ENCODE measurements at places on chromosomes 2 and 18.

GRCh38 chr18:73023975-73024374, 156.2 kb upstream of the NETO1 start:
- DNase-seq = no peak

DNA sequence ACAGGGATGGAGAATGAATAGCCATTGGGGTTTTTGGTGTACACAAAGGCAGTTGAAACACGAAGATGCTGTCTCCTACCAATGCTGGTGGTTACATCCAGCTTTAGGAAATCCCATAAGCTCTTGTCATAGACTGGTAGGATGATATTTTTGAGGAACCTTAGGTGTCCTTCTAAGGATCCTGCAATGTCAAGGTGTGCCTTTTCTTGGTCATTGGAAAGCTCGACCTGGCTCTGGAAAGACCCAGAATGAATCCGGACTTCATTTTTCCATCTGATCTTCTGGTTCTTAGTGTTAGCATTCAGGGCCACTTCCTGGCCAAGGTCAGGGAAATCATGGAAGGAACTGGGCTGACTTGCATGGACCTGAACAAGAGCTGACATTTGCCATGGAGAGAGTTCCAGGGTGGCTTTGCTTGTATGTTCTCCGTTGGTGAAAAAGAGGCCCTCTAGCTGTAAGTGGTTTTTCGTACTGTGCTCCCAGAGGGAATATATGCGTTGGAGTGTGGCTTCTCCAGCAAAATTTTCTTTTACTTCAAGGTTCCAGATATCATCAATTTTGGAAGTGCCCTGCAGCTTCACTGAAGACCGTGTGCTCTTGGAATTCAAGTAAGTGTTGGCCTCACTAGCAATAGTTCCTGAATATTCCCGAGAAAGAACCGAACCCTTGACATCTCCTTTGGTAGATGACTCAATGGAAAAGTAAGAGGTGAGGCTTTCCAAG, 38.0 kb downstream of the APOB start:
- no peak for DNase-seq

DNA sequence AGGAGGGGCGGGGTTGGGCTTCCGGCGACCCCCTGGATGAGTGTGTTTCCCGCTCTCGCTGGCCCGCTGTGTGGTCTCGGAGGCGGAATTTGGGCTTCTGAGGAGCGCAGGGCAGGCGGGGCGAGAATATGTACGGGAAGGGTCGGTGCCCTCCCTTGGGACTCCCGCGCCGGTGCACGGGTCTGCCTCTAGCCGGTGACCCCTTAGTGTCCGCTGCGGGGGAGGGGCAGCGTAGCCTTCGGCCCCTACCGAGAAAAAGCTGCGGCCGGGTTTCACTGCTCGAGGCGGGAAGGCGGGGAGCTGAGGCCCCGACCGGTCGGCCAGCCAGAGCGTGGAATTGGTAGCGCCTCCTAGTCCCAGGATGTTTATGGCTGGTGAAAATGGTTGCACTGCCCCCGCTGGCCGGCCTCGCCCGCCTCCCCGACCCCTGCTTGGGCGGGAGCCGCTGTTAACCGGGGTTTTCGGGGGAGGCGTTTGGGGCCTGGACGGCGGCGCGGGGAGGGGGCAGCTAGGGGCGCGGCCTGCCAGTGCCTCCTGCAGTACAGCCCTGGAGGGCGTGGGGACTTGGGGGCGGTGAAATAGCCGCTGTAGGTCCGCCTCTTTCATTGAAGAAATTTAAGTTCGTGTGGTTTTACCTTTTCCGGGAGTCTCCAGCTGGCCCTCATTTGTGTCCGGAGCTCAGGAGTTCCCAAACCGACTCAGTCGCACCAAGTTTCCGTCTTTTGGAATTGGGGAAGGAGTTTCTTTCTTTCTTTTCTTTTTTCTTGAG, at the start of gene UGP2:
Gene UGP2, plus strand, starts transcription at position 643 of the 769 bp plus-strand sequence. CDS start 290 bp downstream, outside the sequence.
- peak; percentile 80 for DNase-seq

GRCh38 chr2:111250448-111251030, 129.8 kb downstream of the BCL2L11 start:
- no peak for DNase-seq

DNA sequence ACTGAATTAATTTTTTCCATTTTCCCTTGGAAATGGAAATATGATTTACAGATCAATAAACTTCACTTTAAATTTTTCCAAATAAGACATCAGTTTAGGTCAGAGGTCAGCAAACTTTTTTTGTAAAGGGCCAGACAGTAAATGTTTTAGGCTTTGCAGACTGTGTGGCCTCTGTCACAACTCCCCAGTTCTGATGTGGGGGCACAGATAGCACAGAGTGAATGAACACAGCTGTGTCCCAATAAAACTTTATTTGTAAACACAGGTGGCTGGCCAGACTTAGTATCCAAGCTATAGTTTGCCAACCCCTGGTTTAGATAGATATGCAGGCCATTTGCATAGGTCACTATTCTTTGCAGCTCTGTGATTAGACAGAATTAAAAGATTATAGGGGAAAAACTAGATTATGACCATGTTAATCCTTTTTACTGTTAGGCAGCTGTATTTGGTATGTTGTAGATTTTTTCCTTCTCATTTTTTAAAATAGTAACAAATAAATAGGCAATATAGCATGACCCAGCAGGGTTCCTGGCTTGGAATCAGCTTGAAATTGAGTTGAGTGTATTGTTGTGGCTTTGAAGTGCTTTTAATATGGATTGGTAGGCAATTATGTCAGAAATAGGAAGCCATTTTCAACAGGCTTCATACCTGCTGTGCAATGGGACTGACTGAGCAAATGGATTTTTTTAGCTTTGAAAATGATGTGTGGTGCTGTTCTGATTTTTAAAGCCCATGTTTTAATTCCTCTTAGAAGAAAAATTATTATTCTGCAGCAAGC, 59.7 kb downstream of the WDSUB1 start:
- DNase-seq = no peak

All from HCT116 (cell line).